Activated CD4-positive, alpha-beta T cell treated with anti-CD3 and anti-CD28 coated beads for 36 hours (primary cell): ENCODE measurements at places on chromosomes 16 and 17. TPM values are rescaled to one million over a fixed set of nuclear protein-coding genes. Genes with fewer than 3 reads are reported as not detected.

- H3K4me3 ChIP-seq, result no peak overlapping the region
- no peak overlapping the region for H3K27ac ChIP-seq
- DNase-seq, result no peak
- no peaks in the 10 kb centered on the region for H3K27me3 ChIP-seq
Observed at GRCh38 chr17:58358408-58359172, 6.6 kb upstream of the SUPT4H1 start.

GRCh38 chr16:53886482-53887378 lies 182.8 kb downstream of the FTO start:
- H3K36me3 ChIP-seq, result peaks cover 34% of the 10 kb centered on the region
- no peak overlapping the region for H3K27ac ChIP-seq
- no peaks in the 10 kb centered on the region for H3K4me1 ChIP-seq
- no peak overlapping the region for H3K4me3 ChIP-seq

- H3K27me3 ChIP-seq, result peaks cover 9% of the 10 kb centered on the region
- no peaks in the 10 kb centered on the region for H3K4me1 ChIP-seq
- H3K4me3 ChIP-seq, result no peak overlapping the region
- no peaks in the 10 kb centered on the region for H3K36me3 ChIP-seq
- no peak overlapping the region for H3K27ac ChIP-seq
- no peak for DNase-seq
Observed at GRCh38 chr16:85384833-85385462, 228.2 kb upstream of the GSE1 start.

- H3K36me3 ChIP-seq, result no peaks in the 10 kb centered on the region
- peak overlapping the region; percentile 54 for H3K4me3 ChIP-seq
- H3K27me3 ChIP-seq, result peaks cover 18% of the 10 kb centered on the region
- DNase-seq, result peak; percentile 74
- H3K27ac ChIP-seq, result no peak overlapping the region
Observed at GRCh38 chr16:31472709-31473203, 804 bp downstream of the TGFB1I1 start.

DNA sequence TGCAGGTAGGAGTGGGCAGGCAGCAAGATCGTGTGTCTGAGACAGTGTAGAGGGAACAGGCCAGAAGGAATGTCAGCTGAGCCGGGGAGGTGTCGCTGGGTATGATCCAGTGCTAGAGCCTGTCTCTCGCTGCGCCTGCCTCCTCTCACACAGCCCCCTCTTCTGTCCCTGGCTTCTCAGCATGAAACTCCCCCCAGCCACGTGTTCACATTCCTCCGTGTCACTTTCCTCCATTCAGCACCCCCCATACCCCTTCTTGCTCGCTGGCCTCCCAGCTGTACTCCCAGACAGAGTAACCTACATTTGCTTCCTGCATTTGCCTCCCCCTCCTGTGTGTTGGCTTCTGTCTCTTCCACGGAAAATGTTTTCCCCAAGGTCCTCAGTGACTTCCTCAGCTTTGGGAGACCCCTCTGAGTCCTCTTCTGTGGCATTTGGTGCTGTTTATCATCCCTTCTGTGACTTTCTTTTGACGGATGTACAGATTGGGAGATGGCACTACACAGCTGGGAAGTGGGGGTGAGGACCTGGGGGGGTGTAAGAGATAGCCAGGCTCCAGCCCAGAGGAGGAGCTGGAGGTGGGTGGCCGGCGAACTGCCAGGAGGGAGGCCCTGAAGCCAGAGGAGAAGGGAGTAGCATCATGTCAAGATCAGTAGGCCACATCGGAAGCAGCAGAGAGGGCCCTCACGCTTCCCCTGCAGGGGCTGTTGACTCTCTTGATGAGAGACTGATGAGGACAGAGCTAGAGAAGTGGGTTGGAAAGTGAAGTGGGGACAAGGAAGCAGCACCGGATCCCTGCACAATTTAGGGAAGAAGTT lies 19.2 kb downstream of the SGF29 start:
- no peak for DNase-seq
- peak overlapping the region; percentile 8 for H3K27ac ChIP-seq
- peaks cover 18% of the 10 kb centered on the region for H3K4me1 ChIP-seq
- no peak overlapping the region for H3K4me3 ChIP-seq

DNA sequence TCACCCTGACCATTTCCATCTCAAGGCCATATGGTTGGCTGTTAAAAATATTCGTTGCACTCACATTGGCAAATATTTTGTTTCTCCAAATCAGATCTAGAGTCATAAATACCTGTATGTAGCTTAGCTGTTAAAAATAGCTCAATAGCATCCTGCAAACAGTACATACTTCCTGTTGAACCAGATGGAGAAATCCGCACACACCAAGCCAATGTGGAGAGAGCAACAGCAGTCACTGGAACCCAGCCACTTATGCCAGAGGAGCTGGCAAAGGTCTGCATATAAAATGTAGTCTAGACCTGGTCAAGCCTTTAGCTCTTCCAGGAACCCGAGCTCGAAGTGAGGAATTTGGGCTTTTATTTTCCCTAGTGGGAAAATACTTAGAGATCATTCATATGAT lies 146.4 kb upstream of the KCNJ16 start:
- H3K27ac ChIP-seq, result no peak overlapping the region
- no peaks in the 10 kb centered on the region for H3K36me3 ChIP-seq
- no peak for DNase-seq

DNA sequence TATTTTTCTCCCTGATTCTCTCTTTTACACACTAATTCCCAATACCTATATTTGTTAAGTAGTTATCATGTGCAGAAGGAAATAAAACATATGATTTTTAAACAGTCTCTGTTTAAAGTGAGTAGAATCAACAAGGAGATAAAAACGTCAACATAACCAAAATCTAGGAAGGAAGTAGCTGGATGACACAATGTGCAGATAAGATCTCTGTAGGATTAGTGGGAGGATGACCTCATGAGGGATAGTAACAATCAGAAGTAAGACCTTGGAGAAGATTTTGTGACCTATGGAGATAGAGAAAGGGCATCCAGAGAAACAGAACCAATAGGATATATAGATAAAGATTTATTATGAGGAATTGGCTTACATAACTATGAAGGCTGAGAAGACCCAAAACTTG lies 262.6 kb upstream of the CDH11 start:
- H3K4me1 ChIP-seq, result no peaks in the 10 kb centered on the region
- no peaks in the 10 kb centered on the region for H3K36me3 ChIP-seq
- no peak overlapping the region for H3K27ac ChIP-seq

- no peaks in the 10 kb centered on the region for H3K36me3 ChIP-seq
- no peak for DNase-seq
- no peak overlapping the region for H3K4me3 ChIP-seq
Observed at GRCh38 chr17:79147746-79148506, 73.3 kb downstream of the ENGASE start.

- H3K27ac ChIP-seq, result peak overlapping the region; percentile 84
- no peak for DNase-seq
- peak overlapping the region; percentile 14 for H3K4me3 ChIP-seq
- no peaks in the 10 kb centered on the region for H3K27me3 ChIP-seq
- peaks cover 16% of the 10 kb centered on the region for H3K36me3 ChIP-seq
Observed at GRCh38 chr16:11139326-11140097, 116.5 kb downstream of the SOCS1 start.

DNA sequence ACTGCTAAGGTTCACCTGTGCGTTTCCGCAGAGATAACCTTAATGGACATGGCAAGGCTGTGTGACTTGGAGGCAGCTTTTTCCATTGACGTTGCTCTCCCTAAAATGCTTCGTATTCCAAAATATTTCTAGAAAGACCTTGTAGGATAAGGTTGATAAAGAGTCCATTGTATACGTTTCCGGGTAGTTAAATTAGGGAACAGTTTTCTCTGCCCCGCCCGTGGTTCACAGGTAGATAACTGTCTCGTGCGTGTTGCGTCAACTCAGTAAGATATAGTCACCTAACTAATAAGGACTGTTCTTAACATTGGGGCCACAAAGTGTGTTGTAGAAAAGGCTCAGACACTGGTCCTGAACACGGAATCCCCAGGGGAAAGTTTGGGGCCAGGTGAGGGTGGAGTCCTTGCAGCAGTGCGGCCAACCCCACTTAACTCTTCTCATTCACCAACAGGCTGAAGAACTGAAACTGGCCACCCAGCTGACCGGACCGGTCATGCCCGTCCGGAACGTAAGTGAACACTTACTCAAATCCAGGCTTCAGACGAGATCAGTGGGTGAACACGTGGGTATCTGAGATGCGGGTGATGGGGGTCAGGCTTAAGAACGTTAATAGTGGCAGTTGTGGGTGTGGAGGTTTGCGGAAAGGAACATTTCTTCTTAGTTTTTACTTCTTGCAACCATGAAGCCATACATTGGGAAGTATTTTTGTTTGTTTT lies 1.6 kb downstream of the RPL13 start:
- peaks cover 51% of the 10 kb centered on the region for H3K36me3 ChIP-seq
- H3K27me3 ChIP-seq, result no peaks in the 10 kb centered on the region
- H3K4me1 ChIP-seq, result peaks cover 55% of the 10 kb centered on the region
- peak overlapping the region; percentile 92 for H3K27ac ChIP-seq
- peak overlapping the region; percentile 95 for H3K4me3 ChIP-seq
- DNase-seq, result no peak

DNA sequence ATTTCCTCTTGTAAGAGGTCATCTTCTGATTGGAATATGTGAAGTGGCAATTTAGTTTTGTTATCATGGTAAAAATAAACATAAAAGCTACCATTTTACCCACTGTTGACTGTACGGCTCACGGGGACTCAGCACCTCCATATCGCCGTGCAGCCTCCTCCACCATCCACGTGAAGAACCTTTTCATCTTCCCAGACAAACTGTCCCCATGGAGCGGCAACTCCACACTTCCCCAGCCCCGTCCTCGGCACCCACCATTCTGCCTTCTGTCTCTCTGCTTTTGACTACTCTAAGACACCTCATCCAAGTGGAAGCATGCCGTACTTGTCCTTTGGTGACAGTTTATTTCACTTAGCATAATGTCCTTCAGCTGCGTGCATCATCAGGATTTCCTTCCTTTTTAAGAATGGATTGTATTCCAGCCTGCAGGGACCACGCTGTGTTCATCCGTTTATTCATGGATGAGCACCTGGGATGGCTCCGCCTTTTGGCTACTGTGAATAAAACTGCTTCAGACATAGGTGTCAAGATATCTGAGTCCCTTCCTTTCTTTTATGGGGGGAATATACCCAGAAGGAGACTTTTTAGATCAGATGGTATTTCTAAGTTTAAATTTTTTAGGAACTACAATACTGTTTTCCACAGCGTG lies 14.3 kb downstream of the FBXO31 start:
- no peak for DNase-seq

DNA sequence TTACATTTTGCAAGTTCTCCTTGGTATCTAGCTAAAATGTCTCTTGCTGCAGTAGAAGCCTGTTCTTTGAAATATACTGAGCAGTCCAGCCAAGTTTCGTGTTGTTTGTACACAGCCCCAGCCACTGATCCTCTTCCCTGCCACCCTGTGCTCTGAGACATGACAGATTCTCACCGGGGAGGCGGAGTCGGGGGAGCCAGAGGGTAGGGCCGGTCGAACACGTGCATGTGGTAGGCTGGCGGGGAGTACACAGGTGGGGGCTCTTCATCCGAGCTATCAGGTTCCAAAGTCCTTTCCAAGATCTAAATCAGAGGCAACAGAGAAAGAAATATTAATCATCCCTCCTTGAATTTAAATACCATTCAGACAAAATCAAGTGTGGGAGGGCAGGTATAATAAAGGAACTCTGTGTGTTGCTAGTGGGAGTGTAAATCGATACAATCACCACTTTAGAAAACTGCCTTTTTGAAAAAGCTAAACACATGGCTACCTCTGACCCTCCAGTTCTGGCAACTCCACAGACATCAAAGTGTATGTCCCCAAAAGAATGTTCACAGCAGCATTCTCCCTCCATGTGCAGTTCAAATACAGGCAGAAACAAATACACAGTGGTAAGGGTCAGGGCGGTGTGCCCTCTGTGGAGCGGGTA lies 29.7 kb upstream of the MRPS23 start:
- peaks cover 9% of the 10 kb centered on the region for H3K27me3 ChIP-seq
- DNase-seq, result no peak
- peaks cover 32% of the 10 kb centered on the region for H3K4me1 ChIP-seq
- H3K4me3 ChIP-seq, result no peak overlapping the region
- H3K27ac ChIP-seq, result no peak overlapping the region

The TNFRSF13B gene
- total RNA-seq, result not detected

The TRPV2 gene
- 35.6 TPM for total RNA-seq

The KRTAP4-1 gene
- total RNA-seq, result not detected

The MIEN1 gene
- 32.5 TPM for total RNA-seq

The METRNL gene
- 22.4 TPM for total RNA-seq

The FOXJ1 gene
- 0.47 TPM for total RNA-seq

The MMP28 gene
- 0.09 TPM for total RNA-seq
